HFFc6 (cell line): ENCODE measurements at places on chromosomes 16 and 17. TPM values are rescaled to one million over a fixed set of nuclear protein-coding genes. Genes with fewer than 3 reads are reported as not detected.

- peak overlapping the region; percentile 88 for H3K27ac ChIP-seq
- DNase-seq = peak; percentile 82
- H3K27me3 ChIP-seq = peaks cover 1% of the 10 kb centered on the region; the same call in 1 of the 2 replicates
- H3K4me3 ChIP-seq = peak overlapping the region; percentile 88
Measured at GRCh38 chr17:30104575-30105339, 11.9 kb upstream of the NSRP1 start.

DNA sequence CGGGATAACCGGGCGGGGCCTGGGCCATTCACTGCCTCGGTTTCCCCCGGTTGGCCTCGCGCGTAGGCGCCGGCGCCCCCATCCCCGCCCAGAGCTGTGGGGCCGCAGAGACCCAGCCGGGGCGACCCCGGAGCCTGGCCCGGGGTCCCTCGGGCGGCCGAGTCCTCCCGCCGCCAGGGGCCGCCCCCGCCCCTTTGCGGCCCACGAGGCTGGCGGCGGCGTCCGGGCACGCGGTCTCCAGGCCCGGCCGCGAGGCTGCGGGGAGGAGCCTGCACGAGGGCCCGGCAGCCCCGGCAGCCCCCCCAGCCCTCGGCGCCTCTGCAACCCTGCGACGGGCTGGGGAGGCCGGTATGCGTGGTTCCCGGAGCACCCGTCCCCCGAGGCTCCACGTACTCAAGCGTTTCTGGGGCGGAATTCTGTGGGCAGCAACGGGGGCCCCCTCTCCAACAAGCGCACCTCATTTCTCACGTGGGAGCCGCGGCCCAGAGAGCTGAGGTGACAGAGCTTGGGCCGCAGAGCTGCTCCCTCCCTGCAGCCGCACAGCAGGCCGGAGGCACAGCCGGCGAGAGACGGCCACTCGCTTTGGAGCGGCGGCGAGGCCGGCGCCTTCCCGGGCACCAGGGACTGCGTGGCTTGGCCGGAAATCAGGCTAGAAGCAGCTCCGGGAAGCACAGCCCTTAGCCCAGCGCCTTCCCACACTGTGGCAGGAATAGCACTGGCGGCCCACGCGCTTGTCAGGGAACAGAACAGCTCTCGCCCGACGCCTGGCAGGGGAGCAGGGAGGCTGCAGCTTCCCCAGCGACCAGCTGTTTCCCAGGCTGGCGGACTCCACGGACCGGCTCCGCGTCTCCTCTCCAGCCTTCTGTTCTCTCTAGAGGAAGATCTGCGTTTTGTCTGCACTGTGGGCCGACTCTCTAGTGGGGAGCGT lies 867 bp upstream of the LIMD2 start:
- no peak overlapping the region for H3K27ac ChIP-seq
- no peaks in the 10 kb centered on the region for H3K4me1 ChIP-seq
- H3K4me3 ChIP-seq = peak overlapping the region; percentile 43; the same call in 1 of the 2 replicates
- H3K27me3 ChIP-seq = peaks cover 7% of the 10 kb centered on the region
- DNase-seq = no peak

- no peak overlapping the region for H3K4me3 ChIP-seq
- H3K27ac ChIP-seq = no peak overlapping the region
- H3K27me3 ChIP-seq = peaks cover 2% of the 10 kb centered on the region; the same call in 1 of the 2 replicates
- DNase-seq = no peak
- peaks cover 51% of the 10 kb centered on the region for H3K4me1 ChIP-seq
Measured at GRCh38 chr17:50262001-50262794, 12.1 kb upstream of the TMEM92 start.

- H3K27me3 ChIP-seq = no peaks in the 10 kb centered on the region
- peaks cover 29% of the 10 kb centered on the region for H3K36me3 ChIP-seq
- peak; percentile 93 for DNase-seq
- peak overlapping the region; percentile 96 for H3K27ac ChIP-seq
- peaks cover 51% of the 10 kb centered on the region for H3K4me1 ChIP-seq
Measured at GRCh38 chr17:28946239-28946638, 5.1 kb downstream of the PHF12 start.

- no peak for DNase-seq
- H3K4me1 ChIP-seq = peaks cover 43% of the 10 kb centered on the region
- H3K4me3 ChIP-seq = peak overlapping the region; percentile 27
- H3K36me3 ChIP-seq = peaks cover 10% of the 10 kb centered on the region
- peaks cover 1% of the 10 kb centered on the region; the same call in 1 of the 2 replicates for H3K27me3 ChIP-seq
Measured at GRCh38 chr16:2915196-2915929, 3.6 kb downstream of the FLYWCH1 start.

- no peak for DNase-seq
- peaks cover 4% of the 10 kb centered on the region; the same call in 1 of the 2 replicates for H3K4me1 ChIP-seq
- H3K27ac ChIP-seq = peak overlapping the region; percentile 1; the same call in 1 of the 2 replicates
- H3K27me3 ChIP-seq = peaks cover 1% of the 10 kb centered on the region
Measured at GRCh38 chr16:28110074-28110473, 46.6 kb upstream of the GSG1L start.

DNA sequence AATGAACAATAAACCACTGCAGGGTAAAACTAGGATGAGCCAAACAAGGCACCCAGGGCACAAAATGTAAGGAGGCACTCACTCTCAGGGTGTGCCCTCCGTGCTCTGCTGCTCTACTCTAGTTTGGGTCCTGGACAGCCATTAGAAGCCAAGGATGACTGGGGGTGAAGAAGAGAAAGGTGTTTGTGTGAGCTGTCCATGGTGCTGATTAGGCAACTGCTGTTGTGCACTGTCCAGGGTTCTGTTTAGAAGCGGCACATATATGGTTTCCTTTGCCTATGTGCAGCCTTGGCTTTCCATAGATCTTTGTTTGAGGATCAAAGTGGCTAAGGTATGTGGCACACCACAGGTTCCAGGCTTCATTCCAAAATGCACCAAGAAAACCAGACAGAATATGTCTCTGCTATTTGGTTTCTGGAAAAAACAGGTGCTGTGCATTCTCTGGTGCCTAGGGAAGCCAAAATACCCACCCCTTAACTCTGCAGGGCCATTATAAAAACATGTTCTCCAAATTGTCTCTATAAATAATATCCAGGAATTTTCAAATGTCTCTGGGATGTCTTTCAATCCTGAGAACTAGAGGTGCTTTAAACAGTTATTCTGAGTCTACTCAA lies 123.5 kb downstream of the CBLN1 start:
- no peak overlapping the region for H3K27ac ChIP-seq
- no peak overlapping the region for H3K4me3 ChIP-seq
- H3K36me3 ChIP-seq = no peaks in the 10 kb centered on the region
- no peak for DNase-seq
- H3K4me1 ChIP-seq = no peaks in the 10 kb centered on the region

DNA sequence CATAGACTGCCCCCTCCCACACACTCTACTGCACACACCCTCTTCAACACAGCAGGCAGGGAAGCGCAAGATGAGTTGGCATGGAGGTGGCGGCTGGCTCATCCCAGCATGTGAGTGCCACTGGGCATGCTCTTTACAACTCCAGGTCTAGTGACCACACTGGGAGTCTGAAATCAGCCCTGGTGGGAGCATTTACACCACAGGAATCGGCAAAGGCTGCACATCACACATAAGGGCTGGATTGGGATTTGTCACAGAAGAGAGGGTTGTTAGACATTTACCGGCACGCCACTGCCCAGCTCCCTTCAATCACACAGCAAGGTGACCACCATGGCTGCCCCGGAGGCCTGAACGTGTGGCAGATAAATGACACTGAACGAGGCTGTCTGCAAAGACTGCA lies 49.4 kb downstream of the ENGASE start:
- peaks cover 38% of the 10 kb centered on the region for H3K27me3 ChIP-seq
- no peak for DNase-seq
- H3K27ac ChIP-seq = no peak overlapping the region
- no peaks in the 10 kb centered on the region for H3K36me3 ChIP-seq

GRCh38 chr16:57123974-57124674 lies 31.7 kb downstream of the CPNE2 start:
- H3K36me3 ChIP-seq = 0 out of 2 replicates have a peak, but pooled peaks cover 9% of the 10 kb centered on the region
- peaks cover 6% of the 10 kb centered on the region; the same call in 1 of the 2 replicates for H3K4me1 ChIP-seq
- H3K27ac ChIP-seq = no peak overlapping the region; the same call in 1 of the 2 replicates
- H3K27me3 ChIP-seq = no peaks in the 10 kb centered on the region; the same call in 1 of the 2 replicates
- no peak overlapping the region for H3K4me3 ChIP-seq

DNA sequence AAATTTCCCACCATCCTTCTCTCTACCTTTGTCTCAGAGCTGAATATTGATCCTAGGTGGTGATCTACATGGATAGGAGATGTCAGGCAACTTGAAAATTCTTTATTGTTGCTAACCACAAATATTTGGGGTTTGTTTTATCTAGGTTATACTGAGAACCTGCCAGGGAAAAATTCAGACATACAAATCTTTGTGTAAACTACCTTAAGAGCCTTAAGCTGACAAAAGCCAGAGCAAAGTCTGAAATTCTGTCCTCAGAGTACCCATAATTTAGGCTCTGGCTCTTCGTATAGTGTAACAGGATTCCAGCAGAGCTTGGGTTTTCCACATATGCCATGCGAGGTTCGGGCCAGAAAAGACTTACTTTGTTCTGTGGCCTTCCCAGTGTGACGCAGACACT lies 406.7 kb upstream of the MAF start:
- no peak overlapping the region for H3K4me3 ChIP-seq
- H3K4me1 ChIP-seq = no peaks in the 10 kb centered on the region
- H3K27me3 ChIP-seq = peaks cover 11% of the 10 kb centered on the region
- DNase-seq = no peak
- no peaks in the 10 kb centered on the region for H3K36me3 ChIP-seq

GRCh38 chr17:9239246-9239792 lies 218.0 kb downstream of the NTN1 start:
- H3K4me3 ChIP-seq = peak overlapping the region; percentile 28
- peaks cover 5% of the 10 kb centered on the region; the same call in 1 of the 2 replicates for H3K27me3 ChIP-seq

GRCh38 chr16:47956916-47957315 lies 198.9 kb downstream of the ABCC12 start:
- no peaks in the 10 kb centered on the region for H3K36me3 ChIP-seq
- DNase-seq = no peak
- no peaks in the 10 kb centered on the region for H3K4me1 ChIP-seq
- H3K27ac ChIP-seq = no peak overlapping the region

DNA sequence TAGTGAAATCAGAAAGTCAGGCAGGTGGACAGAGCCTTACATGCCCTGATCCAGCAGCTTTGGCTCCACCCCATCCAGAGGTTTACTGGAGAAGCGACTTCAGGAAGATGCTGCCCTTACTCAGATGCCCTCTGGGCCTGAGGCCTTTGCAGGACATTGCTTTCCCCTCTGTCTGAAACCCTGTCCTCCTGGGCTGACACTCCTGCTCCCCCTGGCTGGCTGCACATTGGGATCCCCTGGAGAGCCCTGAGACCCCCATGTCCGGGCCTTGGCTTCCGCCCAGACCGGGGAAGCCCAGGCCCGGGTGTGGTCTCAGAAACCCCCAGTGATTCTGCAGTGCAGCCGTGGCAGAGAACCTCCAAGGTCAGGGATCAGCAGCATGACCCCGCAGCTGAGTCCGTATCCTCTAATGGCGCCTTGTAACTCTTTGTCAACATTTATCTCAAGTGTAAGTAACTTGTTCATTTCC lies 36.6 kb downstream of the BCO1 start:
- H3K36me3 ChIP-seq = no peaks in the 10 kb centered on the region
- H3K27ac ChIP-seq = no peak overlapping the region
- peaks cover 7% of the 10 kb centered on the region for H3K4me1 ChIP-seq

DNA sequence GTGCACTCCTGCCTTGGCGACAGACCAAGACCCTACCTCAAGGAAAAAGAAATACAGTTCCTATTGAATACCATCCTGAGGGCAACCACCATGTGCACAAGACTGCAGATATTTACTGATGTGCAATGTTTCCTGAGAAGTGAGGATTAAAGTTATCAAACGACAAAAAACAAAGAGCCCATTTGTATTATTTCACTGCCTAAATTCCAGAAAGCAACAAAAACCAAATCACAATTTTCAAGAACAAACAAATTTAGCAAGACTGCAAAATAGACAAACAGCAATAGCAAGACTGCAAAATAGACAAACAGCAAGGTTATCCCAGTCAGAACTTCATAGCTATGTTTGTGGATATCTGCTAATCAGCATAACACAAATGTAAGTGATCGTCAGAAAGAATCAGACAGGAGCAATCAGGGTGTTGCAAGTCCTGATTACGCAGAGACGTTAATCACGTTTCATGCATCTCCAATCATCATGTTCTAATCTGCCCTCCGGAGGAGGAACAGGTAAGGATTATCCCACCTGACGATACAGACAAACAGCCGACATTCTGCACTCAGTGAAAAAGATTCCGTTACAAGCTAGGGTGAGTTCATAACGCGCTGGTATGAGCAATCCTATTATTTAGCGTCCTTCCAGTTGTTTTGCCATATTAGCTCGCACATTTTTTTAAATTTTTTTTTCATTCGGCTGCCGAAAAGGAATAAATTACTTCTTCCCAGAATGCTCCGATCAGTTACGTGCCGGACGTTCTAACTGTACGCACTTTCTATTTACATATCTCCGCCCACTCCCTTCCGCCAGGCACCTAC lies 2.9 kb downstream of the TMEM107 start:
- H3K27me3 ChIP-seq = peaks cover 6% of the 10 kb centered on the region
- H3K27ac ChIP-seq = peak overlapping the region; percentile 100
- peak; percentile 99 for DNase-seq

DNA sequence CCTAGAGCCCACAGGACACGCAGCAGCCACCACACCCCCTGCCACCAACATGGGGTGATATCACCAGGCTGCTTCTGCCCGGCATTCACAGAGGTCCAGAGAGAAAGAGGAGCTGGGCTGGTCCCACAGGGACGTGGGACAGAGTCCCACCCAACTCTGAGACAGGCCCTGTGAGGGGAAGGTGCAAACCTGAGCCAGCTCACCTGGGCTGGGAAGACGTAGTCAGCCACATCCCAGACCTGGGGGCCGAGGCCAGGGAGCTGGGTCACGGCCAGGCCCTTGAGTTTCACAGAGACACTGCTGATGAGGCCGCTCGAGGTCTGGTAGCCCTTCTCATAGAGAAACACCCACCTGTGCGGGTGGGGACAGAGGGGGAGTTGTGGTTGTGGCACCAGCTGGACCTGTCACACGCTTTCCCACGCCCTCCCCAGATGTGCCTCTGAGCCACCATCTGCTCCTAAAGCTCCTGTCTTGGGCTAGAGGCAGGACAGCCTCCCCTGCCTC lies 11.2 kb downstream of the P2RX1 start:
- H3K4me3 ChIP-seq = no peak overlapping the region
- DNase-seq = no peak
- no peaks in the 10 kb centered on the region for H3K36me3 ChIP-seq
- H3K27ac ChIP-seq = no peak overlapping the region
- no peaks in the 10 kb centered on the region for H3K4me1 ChIP-seq
- H3K27me3 ChIP-seq = peaks cover 3% of the 10 kb centered on the region; the same call in 1 of the 2 replicates

DNA sequence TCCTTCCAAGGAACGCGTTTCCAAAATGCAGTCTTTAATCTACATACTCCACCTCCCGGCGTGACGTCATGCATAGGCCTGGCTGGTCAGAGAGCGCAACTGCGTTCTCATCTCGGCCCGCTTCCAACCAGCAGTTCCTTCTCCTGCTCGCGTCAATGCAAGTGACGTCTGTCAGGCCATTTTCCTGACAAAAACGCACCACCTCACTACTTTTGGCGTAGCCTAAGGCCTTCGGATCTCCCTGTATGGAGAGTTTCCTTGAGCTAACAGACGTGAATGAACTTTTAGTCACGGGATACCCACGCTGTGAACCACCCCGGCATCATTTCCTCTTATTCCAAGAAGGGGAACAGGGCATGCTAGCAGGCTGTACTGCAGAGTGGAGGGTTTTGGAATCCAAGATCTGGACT lies 25.0 kb downstream of the TEX14 start:
- H3K4me1 ChIP-seq = peaks cover 24% of the 10 kb centered on the region
- peak; percentile 65 for DNase-seq
- H3K36me3 ChIP-seq = no peaks in the 10 kb centered on the region
- H3K27ac ChIP-seq = peak overlapping the region; percentile 63; the same call in 1 of the 2 replicates
- peaks cover 6% of the 10 kb centered on the region for H3K27me3 ChIP-seq

GRCh38 chr16:28193530-28194423 lies 18.0 kb downstream of the XPO6 start:
- H3K27me3 ChIP-seq = no peaks in the 10 kb centered on the region
- peak overlapping the region; percentile 93 for H3K27ac ChIP-seq
- peaks cover 84% of the 10 kb centered on the region for H3K4me1 ChIP-seq
- peak overlapping the region; percentile 72 for H3K4me3 ChIP-seq

Gene NKD1
- 0.03 TPM in 1 of 2 replicates, not detected in the other for total RNA-seq

Gene CHD9
- 47.5 to 49.2 TPM (median 48.5 TPM) in 3 replicates for total RNA-seq
